CD4-positive, alpha-beta memory T cell (primary cell): ENCODE measurements at places on chromosomes 2 and 18. TPM values are rescaled to one million over a fixed set of nuclear protein-coding genes. Genes with fewer than 3 reads are reported as not detected.

The DYNAP gene
- total RNA-seq: not detected

The SCN3A gene
- total RNA-seq: not detected

GRCh38 chr2:122866095-122866494, 1110.6 kb downstream of the TSN start:
- H3K27me3 ChIP-seq: no peaks in the 10 kb centered on the region
- H3K36me3 ChIP-seq: no peaks in the 10 kb centered on the region
- H3K4me1 ChIP-seq: no peaks in the 10 kb centered on the region

GRCh38 chr2:233092432-233093165, 32.5 kb downstream of the INPP5D start:
- peaks cover 58% of the 10 kb centered on the region for H3K4me1 ChIP-seq
- peaks cover 24% of the 10 kb centered on the region for H3K36me3 ChIP-seq
- no peak overlapping the region for H3K4me3 ChIP-seq
- no peaks in the 10 kb centered on the region for H3K27me3 ChIP-seq
- no peak for DNase-seq

- no peaks in the 10 kb centered on the region for H3K4me1 ChIP-seq
- H3K4me3 ChIP-seq: no peak overlapping the region
- no peak for DNase-seq
- no peaks in the 10 kb centered on the region for H3K36me3 ChIP-seq
Measured at GRCh38 chr18:34806527-34806926, 96.4 kb downstream of the DTNA start.
